ENCODE measurements at places on chromosomes 5 and 9. TPM values are rescaled to one million over a fixed set of nuclear protein-coding genes. Genes with fewer than 3 reads are reported as not detected.

DNA sequence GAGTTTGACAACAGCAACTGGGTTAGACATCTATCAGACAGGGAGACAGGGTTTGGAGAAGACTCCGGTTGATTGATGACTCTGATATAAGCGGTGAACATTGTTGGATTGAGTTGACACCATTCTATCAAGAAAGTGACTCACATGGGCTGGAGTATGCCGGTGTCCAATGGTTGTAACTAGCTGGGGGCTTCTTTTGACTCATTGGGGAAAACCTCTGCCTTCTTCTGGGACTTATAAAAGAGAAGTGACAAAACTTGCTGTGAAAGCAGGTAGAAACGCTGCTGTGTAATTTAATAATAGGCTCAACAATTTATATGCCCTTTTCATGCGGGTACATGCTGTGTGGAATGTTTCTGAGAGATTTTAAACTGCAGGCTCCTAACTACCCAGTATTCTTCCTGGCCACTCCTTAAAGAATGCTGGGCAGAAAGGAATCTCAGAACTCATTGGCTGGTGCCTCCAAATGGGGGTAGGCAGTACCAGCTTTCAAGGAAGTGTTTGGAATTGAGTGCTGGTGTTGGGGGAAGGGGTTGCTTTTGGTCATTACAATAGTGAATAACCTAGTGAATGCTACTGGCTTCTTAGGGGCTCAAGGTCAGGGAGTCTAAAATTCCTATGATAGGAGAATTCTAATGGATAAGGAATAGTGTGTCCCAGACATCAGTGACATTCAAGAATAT is 43.9 kb downstream of the FYB1 start:
- no peak for DNase-seq

GRCh38 chr9:124014956-124015660 is 3.5 kb downstream of the LHX2 start:
- no peak for DNase-seq

DNA sequence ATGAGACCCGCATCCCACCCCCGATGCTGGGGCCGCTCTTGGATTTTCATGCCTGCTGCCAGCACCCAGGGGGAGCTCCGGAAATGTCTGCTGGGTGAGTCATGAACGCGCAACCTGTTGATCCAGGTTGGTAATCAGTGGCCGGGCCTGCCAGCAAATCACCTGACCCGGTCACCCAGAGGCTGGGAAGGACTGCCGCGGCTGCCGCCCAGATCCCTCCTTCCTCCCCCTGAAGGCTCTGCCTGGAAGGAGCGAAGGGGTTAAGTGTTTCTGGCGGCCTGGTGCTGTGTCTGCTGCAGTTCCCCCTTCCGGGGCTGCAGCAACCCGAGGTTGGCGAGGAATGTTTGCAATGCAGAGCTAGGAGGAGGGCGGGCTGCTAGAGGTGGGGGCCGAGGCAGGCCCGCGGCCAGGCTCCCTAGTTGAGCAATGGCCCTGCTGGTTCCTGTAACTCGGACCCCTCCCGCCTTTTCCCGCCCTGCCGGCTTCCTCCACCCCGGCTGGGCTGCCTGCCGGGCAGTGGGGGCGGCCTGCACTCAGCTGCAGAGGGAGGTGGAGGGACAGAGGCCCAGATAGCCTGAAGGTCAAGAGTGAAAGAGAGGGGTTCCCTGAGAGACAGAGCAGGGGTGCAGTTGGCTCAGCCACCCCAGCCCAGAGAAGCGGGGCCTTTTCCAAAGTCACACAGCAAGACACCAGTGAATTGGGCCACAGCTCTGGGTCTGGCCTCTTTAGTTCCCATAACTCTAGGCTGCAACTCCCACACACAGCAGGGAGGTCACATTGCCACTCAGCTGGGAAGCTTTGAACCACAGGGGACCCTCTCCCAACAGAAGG is 156.3 kb upstream of the IER5L start:
- DNase-seq = peak; percentile 96

DNA sequence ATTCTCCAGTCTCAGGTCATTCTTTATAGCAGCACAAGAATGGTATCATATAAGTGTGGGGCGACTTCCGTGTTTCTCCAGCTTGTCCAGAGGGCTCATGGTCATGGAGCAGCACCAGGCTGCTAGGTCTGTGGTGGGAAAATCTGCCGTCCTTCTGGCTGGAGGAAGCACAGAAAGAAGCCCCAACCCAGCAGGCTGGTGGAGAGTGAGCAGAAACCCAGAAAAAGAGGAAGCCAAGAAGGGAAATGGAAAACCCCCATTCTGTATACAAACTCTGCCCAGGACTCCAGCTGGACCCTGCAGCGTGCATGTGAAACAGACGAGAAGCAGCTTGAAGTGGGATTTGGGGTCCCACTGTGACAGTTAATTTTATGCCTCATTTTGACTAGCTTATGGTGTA is 34.3 kb upstream of the OLFM1 start:
- no peak for DNase-seq

The RAB24 gene
- total RNA-seq = 14.2 TPM

DNA sequence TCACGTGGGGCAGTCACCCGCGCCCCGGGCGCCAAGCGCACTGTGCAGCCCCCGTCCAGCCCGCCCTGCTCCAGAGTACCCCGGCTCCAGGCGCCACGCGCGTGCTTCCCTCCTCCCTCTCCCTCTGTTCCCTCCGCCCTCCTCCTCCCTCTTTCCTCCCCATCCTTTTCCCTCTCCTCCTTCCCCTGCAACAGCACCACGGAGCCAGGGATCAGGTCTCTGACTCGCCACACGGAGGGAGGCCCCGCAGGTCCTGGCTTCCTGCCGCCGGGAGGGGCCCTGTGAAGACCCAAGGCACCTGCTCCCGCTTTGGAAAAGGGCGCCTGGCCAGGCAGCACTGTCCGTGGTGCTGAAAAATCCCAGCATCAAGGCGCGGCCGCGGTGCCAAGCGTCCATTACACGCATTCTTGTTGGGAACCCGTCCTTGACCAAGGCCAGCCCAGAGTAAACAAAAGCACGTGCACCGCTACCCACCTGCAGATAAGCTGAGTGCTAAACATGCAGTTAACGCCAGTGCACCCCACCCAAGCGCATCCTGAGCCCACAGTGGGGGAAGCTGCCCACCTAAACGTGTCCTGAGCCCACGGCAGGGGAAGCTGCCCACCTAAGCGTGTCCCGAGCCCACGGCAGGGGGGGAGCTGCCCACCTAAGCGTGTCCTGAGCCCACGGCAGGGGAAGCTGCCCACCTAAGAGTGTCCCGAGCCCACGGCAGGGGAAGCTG is 21.7 kb downstream of the SLC6A18 start:
- DNase-seq = peak; percentile 17

DNA sequence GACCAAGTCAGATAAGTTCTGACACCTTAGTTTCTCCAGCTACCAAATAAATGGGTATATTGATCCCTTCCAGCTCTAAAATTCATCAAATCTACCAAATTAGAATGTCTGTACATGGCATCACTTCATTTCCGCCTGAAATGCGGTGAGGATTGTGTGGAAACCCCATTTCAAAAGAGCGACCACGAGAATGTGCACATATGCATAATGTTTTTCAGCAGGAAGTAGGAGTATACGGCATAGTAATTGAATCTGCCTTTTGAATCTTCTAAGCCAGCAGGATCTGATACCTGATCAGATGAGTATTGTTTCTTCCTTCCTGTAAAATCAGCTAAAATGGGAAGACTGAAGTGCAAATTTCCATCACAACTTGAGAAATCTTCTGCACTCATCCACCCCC is 418.6 kb downstream of the TMEM38B start:
- DNase-seq = no peak

DNA sequence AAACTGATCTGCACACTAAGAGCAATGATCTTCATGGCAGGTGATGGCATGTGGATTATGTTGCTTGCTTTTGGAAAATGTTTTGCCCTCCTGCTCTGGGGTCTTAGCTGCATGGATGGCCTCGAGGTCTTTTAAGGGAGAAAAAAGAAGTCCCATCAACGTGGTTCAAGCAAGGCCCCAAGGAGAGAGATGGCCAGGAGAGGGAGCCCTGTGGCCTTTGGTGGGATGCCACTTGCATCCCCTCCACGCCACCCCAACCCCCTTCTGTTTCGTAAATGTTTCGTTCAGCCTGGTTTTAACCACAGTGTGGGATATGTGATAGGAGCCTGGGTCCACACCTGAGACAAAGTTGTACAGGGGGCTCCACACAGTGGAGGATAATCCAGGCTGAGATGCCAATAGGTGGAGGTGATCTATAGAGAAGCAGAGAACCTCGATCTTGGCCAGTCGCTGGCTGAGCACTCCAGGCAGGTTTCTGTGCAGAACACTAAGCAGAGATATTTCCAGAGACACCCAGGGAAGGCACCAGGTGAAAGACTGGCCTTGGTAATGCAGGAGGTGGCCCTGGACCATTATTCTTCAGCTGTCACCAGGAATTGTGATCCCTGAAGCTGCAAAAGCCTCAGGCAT is 25.8 kb upstream of the FRRS1L start:
- DNase-seq = no peak

The OR1J2 gene
- 0.32 TPM for total RNA-seq

DNA sequence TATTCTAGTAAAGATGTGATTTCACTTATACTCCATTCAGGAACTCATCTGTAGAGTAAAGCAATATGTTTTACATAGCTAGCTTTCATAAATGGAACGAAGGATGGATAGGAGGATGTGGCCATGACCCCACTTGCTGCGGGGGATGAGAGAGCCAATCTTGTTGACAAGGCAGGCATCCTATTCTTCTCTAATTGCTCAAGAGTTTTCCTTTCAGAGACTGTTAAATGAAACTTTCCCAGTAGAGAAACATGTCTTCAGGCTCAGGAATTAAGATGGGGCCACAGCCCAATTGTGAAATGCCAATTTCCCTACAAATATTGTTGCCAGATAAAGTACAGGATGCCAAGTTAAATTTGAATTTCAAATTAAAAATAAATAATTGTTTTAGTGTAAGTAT is 196.2 kb upstream of the TUT7 start:
- peak; percentile 60 for DNase-seq

DNA sequence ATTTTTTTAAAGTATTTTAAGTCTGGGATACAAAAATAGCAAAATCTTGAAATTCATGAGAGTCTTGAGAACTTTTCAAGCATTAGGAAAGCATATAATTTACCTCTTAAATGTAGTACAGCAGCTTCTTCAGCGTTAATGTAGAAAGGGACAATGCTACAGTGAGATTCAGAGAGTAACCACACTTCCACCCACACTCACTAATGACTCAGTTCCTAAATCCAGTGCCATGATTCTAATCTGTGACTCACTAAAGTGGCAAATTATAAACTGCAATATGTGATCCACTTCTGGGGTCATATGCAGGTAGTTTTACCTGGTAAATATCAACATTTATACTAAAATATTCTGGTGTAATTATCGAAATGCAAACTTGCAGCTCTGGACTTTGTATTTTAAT is 434.5 kb upstream of the TUSC1 start:
- no peak for DNase-seq

GRCh38 chr5:67037171-67037570 is 159.4 kb downstream of the CD180 start:
- no peak for DNase-seq

- DNase-seq = no peak
These were observed 52.9 kb downstream of the ELL2 start for GRCh38 chr5:95908799-95909198.

- DNase-seq = no peak
These were observed 195.8 kb upstream of the KLF4 start for GRCh38 chr9:107685376-107685775.

GRCh38 chr5:61724102-61724501 is 392.0 kb downstream of the ZSWIM6 start:
- no peak for DNase-seq

All from fibroblast of villous mesenchyme (primary cell).